ENCODE measurements at places on chromosomes 2 and 18.

- no peak for DNase-seq
Measured at GRCh38 chr2:165369898-165370296, 99.6 kb upstream of the CSRNP3 start.

- no peak for DNase-seq
Measured at GRCh38 chr2:19348692-19349091, 9.7 kb downstream of the OSR1 start.

GRCh38 chr18:23906658-23907057 lies 107.9 kb upstream of the TTC39C start:
- DNase-seq = no peak

- DNase-seq = no peak
Measured at GRCh38 chr2:222208010-222208690, 90.6 kb downstream of the PAX3 start.

GRCh38 chr18:13542520-13542847 lies 183.9 kb downstream of the FAM210A start:
- DNase-seq = no peak

- no peak for DNase-seq
Measured at GRCh38 chr18:5962362-5962761, 67.0 kb upstream of the TMEM200C start.

DNA sequence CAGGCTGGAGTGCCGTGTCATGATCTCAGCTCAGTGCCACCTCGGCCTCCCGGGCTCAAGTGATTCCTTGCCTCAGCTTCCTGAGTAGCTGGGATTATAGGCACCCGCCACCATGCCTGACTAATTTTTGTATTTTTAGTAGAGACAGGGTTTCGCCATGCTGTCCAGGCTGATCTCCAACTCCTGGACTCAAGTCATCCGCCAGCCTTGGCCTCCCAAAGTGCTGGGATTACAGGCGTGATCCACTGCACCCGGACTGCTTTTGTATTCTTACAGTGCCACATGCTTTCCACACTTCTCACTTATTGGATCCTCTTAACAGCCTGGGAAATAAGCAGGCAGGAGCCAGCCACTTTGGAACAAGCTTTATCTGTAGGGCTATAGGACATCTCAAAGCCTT lies 25.3 kb upstream of the BCL2L11 start:
- no peak for DNase-seq

- DNase-seq = no peak
Measured at GRCh38 chr2:45925026-45925425, 273.6 kb downstream of the PRKCE start.
